IMR-90 (cell line): ENCODE measurements at places on chromosomes 13 and 19. TPM values are rescaled to one million over a fixed set of nuclear protein-coding genes. Genes with fewer than 3 reads are reported as not detected.
A peak's percentile ranks its signal among the peaks of the same experiment; 100 is the strongest.

The SLC25A15 gene
- 13.3 and 16.1 TPM in 2 replicates for total RNA-seq

GRCh38 chr13:34155931-34156607 lies 338.1 kb downstream of the RFC3 start:
- DNase-seq = peak; percentile 39

The NXNL1 gene
- total RNA-seq = not detected in 2 replicates

DNA sequence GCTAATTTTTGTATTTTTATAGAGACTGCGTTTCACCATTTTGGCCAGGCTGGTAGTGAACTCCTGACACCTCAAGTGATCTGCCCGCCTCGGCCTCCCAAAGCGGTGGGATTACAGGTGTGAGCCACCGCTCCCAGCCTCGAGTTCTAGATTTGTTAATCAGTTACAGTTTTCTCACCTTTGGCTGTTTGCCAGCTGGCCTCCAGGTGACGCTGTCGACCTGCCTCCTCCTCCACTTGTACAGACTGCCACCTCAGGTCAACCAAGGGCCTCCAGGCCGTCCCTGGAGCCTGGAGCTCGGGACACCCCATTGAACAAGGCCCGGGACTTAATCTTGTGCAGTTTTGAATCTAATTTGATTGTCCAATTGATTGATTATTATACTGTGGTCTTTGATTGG lies 45.5 kb downstream of the IER2 start:
- DNase-seq = no peak

GRCh38 chr13:110403315-110403714 lies 96.2 kb downstream of the COL4A2 start:
- DNase-seq = peak; percentile 84

The SOX1 gene
- total RNA-seq = not detected in 2 replicates

The PIN1 gene
- total RNA-seq = 76.0 and 77.2 TPM in 2 replicates

DNA sequence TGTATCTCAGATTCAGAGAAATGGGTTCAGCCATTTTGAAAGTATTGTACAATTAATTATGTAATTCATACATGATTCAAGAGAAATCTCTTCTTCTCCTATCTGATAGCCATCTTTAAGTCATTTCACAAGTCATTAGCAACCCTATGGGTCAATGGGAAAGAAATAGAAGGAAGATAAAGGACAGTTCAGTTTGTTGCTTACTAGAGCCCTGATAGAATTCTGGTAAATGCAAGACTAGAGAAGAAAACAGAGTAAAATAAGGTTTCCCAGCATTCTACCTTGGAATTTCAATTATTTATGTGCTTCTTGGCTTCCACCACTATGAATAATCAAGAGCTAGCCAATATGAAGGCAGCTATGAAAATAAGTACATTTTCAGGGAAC lies 117.7 kb downstream of the LHFPL6 start:
- DNase-seq = peak; percentile 33

- no peak for DNase-seq
Observed at GRCh38 chr13:43057653-43058317, 34.4 kb downstream of the DNAJC15 start.

The KCNRG gene
- total RNA-seq = 2.7 and 5.0 TPM in 2 replicates

GRCh38 chr19:3110126-3110825 lies 16.1 kb downstream of the GNA11 start:
- DNase-seq = no peak

- DNase-seq = peak; percentile 50
Observed at GRCh38 chr13:109154966-109155761, 525.8 kb downstream of the MYO16 start.

The CEACAM21 gene
- not detected in 2 replicates for total RNA-seq

- no peak for DNase-seq
Observed at GRCh38 chr13:40794414-40795368, 5.3 kb downstream of the SLC25A15 start.

DNA sequence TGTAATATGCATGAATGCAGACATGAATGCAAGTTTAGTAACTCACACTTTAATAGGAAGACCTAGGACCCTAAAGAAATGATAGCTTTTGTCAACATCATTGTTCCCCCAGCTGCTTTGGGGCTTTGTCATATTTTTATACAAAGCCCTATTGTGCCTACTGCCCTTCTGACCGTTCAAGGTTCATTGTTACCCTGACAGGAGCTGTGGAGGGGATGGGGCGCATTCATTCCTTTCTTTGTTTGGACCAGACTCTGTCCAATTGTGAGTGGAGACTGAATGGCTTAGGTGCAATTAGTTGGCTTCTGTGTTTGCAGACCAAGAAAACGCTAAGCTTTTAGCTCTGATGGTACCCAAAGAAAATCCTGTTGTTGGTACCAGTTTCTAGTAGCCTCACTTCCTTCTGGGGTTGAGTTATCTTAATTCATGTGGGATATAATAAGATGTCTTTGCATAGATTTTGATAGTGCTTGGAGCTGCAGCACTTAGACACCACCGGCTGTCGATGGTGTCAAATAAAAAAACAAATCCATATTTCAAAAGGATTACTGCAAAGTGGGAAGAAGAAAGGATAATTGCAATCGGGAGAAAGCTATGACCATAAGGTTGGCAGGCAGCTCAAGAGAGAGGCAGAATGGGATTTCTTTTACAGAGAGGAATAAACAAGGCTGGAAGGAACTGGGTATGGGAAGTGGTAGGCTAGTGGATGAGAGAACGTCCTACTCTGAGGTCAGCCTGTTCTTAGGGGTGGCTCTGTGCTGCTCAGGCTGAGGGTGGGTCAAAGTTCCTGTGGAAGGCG lies 133.9 kb upstream of the TMTC4 start:
- DNase-seq = no peak

The RXFP2 gene
- not detected in 2 replicates for total RNA-seq

- peak; percentile 67 for DNase-seq
Observed at GRCh38 chr19:47226426-47227351, 4.3 kb downstream of the BBC3 start.

- DNase-seq = no peak
Observed at GRCh38 chr19:18710186-18710585, 26.7 kb downstream of the CRTC1 start.

DNA sequence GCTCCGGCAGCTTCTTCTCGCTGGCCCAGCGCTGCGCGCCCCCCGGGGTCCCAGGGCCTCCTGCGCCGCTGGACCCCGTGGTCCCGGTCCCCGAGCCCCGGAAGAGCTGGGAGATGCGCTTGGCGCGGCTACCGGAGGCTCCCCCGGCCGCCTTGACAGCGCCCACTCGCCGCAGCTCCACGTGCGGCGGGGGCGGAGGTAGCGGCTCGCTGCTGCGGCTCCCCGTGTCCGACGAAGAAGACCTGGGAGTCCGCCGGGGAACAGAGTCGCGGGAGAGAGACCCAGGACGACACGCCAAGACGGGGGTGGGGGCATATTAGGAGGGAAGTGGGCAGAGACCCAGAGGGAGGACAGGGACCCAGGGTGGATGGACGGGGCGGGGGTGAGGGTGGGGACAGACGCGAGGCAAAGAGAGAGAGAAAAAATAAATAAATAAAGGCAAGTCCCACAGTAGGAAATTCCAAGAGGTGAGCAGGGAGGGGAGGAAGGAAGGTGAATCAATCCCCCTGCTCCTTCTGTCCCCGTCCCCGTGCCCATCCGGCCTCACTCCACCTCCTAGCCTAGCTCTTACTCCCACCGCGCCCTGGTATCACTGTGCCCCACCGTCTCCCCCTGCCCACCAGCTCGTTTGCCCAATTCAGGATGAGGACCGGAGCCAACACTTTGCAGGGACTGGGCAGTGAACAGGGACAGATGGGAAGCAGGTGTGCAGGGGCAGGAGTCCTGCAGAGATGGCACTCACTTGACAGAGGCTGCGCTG lies 826 bp downstream of the RASIP1 start:
- no peak for DNase-seq

The SLC1A5 gene
- 105 and 142 TPM in 2 replicates for total RNA-seq

DNA sequence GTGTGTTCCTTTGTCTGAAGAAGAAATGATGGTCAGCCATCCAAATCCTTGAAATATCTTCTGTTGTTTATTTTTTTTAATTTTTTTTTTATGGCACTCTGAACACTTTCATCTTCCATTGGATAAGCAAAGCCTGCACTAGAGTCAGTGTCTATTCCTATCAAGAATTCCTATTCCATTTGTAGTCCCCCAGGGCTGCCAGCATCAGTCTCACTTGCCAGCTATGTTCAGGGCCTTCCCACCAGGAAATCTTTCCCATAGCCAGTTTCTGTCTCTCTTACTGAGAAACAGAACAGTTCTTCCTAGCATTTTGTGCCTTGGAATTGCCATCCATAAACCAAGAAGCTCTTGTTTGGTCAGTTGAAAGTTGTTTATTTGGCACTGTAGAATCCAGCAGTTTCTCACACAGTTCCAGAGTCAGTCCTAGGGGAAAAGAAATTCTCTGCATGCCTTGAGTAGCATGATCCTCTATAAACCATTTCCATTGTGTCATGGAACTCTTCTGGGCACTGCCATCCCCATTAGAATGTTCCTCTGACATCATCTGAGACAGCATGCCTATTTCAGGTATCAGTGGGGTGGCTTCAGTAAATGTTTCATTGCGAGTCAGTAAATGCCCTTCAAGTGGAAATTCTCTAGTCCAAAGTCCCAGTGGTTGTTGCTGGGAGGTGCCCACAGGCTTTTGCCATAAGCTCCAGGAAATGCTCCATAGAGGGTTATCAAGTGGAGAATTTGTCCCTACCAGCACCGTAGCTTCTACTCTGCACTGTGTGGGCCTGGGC lies 18.7 kb upstream of the SPRYD7 start:
- peak; percentile 28 for DNase-seq

GRCh38 chr19:4504891-4505569 lies 13.3 kb downstream of the PLIN4 start:
- DNase-seq = no peak

The SYCN gene
- total RNA-seq = not detected in 2 replicates

The LSM4 gene
- total RNA-seq = 44.8 and 88.0 TPM in 2 replicates

DNA sequence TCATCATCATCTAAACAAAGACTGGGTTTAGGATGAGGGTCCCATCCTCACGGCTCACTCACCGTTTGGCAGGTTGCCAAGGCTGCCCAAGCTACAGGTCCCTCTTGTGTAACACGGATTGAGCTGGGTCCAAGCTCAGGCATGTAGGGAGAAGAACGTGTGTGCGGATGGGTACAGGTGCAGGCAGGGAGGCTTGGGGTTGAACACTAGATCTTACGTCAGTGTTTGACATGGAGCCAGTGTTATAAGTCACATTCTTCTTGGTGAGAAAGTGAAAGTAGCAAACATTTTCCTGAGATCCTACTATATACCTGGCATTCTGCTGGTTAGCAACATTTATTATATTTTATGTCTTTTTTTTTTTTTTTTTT lies 136.8 kb upstream of the RNF113B start:
- DNase-seq = no peak

- DNase-seq = peak; percentile 37
Observed at GRCh38 chr19:10662384-10663251, 8.5 kb downstream of the ILF3 start.

- DNase-seq = no peak
Observed at GRCh38 chr13:26895081-26895807, 134.7 kb upstream of the GPR12 start.

The GSX1 gene
- total RNA-seq = not detected in 2 replicates

GRCh38 chr19:38693380-38694223 lies 46.2 kb downstream of the ACTN4 start:
- peak; percentile 63 for DNase-seq

DNA sequence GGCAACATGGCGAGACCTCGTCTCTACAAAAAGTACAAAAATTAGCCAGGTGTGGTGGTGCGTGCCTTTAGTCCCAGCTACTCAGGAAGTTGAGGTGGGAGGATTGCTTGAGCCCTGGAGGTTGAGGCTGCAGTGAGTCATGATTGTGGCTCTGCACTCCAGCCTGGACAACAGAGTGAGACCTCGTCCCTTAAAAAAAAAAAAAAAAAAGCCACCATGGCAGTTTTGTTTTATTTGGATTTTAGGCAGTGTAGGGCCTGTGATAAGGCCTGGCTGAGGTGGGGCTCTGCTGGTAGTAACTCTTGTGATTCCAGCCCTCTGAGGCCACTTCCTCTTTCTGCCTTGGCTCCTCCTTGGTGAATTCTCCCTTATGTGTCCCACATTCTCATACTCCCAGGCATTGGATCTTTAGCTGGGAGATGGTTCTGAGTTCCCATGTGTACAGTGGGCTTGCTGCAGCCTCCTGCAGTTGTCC lies 39.2 kb downstream of the GATAD2A start:
- DNase-seq = peak; percentile 36

DNA sequence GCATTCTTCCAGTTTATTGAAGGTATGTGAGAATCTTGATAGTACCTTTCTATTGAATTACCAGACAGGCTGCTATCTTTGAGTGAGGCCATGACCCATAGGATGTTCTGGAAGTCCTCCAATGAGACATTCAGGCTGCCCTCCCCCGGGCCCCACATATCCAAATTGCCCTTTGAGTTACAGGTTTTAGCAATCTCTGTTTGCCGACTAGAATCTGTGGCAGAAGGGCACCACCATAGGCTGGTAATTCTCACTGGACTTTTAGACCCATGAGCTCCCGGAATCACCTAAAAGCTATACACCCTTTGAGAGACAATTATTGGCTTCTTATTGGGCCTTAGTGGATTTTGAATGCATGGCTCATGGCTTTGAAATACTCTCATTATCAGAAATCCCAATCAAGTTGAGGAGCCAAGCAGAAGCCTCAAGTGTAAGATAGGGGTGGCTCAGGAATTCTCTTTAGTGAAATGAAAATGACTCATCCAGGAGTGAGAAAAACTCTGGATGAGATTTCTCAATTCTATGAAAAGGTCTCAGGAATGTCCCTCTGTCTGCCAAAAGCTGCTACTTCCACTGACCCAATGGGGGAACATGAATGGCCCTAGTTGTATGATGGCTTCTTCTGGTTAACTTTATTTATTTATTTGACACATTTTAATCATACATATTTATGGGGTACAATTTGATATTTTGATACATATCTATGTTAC lies 172.1 kb upstream of the CSNK1A1L start:
- peak; percentile 45 for DNase-seq

The ZNF627 gene
- 32.8 and 34.4 TPM in 2 replicates for total RNA-seq

- DNase-seq = no peak
Observed at GRCh38 chr19:58037927-58038687, 4.3 kb downstream of the ZSCAN1 start.

The URI1 gene
- total RNA-seq = 43.2 and 95.8 TPM in 2 replicates

DNA sequence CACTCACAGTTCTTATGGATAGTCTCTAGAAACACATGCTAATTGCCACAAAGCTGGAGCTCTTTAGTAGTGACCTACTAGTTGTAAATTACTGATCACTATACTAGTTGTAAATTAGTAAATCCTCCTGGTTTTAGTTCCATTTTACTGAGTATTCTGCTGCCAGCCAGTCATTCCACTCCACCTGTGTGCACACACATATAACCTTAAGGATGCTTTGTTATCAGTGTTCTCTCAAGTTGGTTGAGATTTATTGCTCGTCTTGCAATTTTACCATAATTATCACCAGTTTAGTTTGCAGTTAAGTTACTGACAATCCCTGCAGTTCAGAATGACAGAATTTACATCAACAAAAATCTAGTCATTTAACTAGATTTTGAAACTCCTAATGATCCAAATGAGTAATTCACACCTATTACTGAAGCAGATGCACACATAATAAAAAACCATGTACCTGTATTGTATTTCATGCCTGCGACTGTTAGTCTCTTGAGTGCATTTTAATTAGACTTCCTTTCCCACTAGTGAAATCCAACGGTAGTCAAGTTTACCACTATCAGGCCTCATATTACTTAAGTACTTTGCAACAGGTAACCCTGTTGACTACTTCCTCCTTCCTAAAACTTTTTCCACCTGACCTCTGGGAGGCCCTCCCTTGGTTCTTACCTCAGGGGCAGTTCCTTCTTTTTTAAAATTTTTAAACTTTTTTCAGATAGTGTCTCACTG lies 7.6 kb downstream of the TPT1 start:
- no peak for DNase-seq
